Endodermal cell (in vitro differentiated cells): ENCODE measurements at places on chromosomes 6 and 20.

- no peak for DNase-seq
Measured at GRCh38 chr6:35386989-35387388, 44.6 kb downstream of the PPARD start.

GRCh38 chr20:59402681-59403080 lies 102.3 kb downstream of the EDN3 start:
- DNase-seq = no peak

GRCh38 chr6:117270843-117271507 lies 5.6 kb downstream of the VGLL2 start:
- DNase-seq = no peak

- no peak for DNase-seq
Measured at GRCh38 chr20:8220716-8221115, 88.7 kb downstream of the PLCB1 start.

DNA sequence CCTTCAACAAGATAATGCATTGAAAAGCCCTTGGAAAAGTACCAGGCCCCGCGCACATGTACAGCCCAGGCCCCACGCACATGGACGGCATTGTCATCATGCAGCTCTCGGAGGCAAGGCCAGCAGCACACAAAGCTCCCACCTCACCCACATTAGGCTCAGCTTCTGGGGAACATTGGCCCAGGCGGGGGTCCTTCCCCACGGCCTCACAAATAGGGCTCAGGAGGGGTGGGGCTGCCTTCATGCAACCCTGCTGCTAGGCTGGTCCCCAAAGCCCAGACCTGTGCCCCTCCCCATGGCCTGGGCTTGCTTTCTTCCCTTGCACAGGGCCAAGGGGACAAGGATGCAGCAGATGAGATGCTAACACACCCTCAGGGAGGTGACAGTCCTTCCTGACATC lies 26.7 kb downstream of the NPEPL1 start:
- no peak for DNase-seq
